ENCODE measurements at places on chromosomes 6 and 20. TPM values are rescaled to one million over a fixed set of nuclear protein-coding genes. Genes with fewer than 3 reads are reported as not detected.

CEP250 gene
- total RNA-seq = 31.8 TPM

REPS1 gene
- 35.0 TPM for total RNA-seq

ADGRF5 gene
- total RNA-seq = not detected

FOXF2 gene
- 0.49 TPM for total RNA-seq

EDN3 gene
- not detected for total RNA-seq

POLR3F gene
- total RNA-seq = 7.3 TPM

SYTL3 gene
- total RNA-seq = 0.70 TPM

METTL24 gene
- not detected for total RNA-seq

NFATC2 gene
- not detected for total RNA-seq

KPNA5 gene
- 1.1 TPM for total RNA-seq

NRSN1 gene
- total RNA-seq = not detected

TXLNB gene
- total RNA-seq = not detected

UBE2V1 gene
- 63.3 TPM for total RNA-seq

PROKR2 gene
- not detected for total RNA-seq

CRISP2 gene
- total RNA-seq = not detected

COL9A3 gene
- total RNA-seq = 6.2 TPM

IGF2R gene
- 37.1 TPM for total RNA-seq

SNAI1 gene
- 0.04 TPM for total RNA-seq

HLA-C gene
- total RNA-seq = 68.8 TPM

COL11A2 gene
- 0.08 TPM for total RNA-seq

OXT gene
- total RNA-seq = not detected

ABHD16A gene
- 27.8 TPM for total RNA-seq

OPRM1 gene
- not detected for total RNA-seq

PPIL4 gene
- total RNA-seq = 15.7 TPM

OR2B2 gene
- total RNA-seq = not detected

TGM3 gene
- not detected for total RNA-seq

VPS16 gene
- 28.3 TPM for total RNA-seq

PRSS16 gene
- total RNA-seq = 12.2 TPM

PDYN gene
- not detected for total RNA-seq

AKAP7 gene
- 3.0 TPM for total RNA-seq

NRSN2 gene
- 58.4 TPM for total RNA-seq

PRL gene
- total RNA-seq = not detected

SCRT2 gene
- not detected for total RNA-seq

SAMD3 gene
- 0.16 TPM for total RNA-seq

SMOC2 gene
- not detected for total RNA-seq

SLC32A1 gene
- not detected for total RNA-seq

CLDN20 gene
- not detected for total RNA-seq

MLIP gene
- not detected for total RNA-seq

TNNC2 gene
- total RNA-seq = not detected

CD24 gene
- 175 TPM for total RNA-seq

PRR18 gene
- not detected for total RNA-seq

RAD21L1 gene
- not detected for total RNA-seq

TTK gene
- 25.9 TPM for total RNA-seq

SLC22A1 gene
- total RNA-seq = not detected

SYCP2L gene
- total RNA-seq = 0.23 TPM

CGA gene
- not detected for total RNA-seq

ANKEF1 gene
- 8.6 TPM for total RNA-seq

LIN28B gene
- total RNA-seq = not detected

TOMM6 gene
- 308 TPM for total RNA-seq

Data from hair follicular keratinocyte (primary cell).